ENCODE measurements at places on chromosomes 16 and 17. TPM values are rescaled to one million over a fixed set of nuclear protein-coding genes. Genes with fewer than 3 reads are reported as not detected.
A peak's percentile ranks its signal among the peaks of the same experiment; 100 is the strongest.

- peaks cover 1% of the 10 kb centered on the region for H3K36me3 ChIP-seq
- H3K27ac ChIP-seq, result no peak overlapping the region
- DNase-seq, result no peak
Observed at GRCh38 chr16:75288596-75289120, 37.2 kb upstream of the BCAR1 start.

The ATPAF2 gene
- 12.6 TPM for total RNA-seq

GRCh38 chr17:41733348-41734138, 900 bp downstream of the HAP1 start:
- H3K27me3 ChIP-seq, result peaks cover 57% of the 10 kb centered on the region
- DNase-seq, result no peak
- H3K4me1 ChIP-seq, result no peaks in the 10 kb centered on the region

GRCh38 chr17:69669441-69670178, 255.1 kb downstream of the MAP2K6 start:
- no peak overlapping the region for H3K27ac ChIP-seq
- H3K27me3 ChIP-seq, result no peaks in the 10 kb centered on the region
- no peaks in the 10 kb centered on the region for H3K36me3 ChIP-seq
- H3K4me3 ChIP-seq, result no peak overlapping the region

DNA sequence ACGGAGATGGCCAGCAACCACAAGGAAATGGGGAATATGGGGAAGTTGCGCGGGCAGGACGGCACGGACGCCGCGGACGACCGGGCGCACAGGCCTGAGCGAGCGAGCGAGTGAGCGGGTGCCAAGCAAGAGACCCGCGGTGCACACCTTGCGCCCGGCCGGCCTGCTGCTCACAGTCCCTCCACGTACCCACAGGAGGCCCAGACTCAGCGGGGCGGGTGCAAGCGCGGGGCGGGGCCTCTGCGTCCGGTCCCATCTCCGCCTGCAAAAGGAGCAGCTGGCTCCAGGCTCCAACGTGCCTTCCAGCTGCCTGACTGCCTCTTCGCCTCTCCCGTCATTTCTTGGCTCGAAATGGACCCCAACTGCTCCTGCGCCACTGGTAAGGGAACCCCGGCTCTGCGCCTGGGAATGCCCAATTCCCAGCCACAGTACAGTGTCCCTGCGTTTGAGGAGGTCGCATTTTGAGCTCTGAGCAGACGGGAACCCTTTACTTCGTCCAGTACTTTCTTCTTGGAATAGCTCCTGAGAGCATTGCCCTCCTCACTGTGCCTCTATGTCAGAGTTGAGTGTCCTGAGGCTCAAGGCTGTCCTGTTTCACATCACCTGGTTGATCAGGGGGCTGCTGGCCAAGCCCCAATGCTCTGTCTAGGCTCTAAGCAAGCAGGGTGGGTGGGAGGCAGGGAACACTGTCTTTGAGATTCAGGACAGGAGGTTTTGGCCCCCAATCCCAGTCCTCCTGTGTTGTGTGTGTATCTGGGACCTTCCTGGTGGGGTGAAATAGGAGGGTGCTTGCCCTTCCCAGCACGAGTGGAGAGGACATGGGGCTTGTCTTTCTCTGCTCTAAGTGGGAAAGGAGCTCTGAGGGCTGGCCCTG, 8.1 kb upstream of the MT1E start:
- H3K36me3 ChIP-seq, result no peaks in the 10 kb centered on the region
- peaks cover 18% of the 10 kb centered on the region for H3K4me1 ChIP-seq
- no peaks in the 10 kb centered on the region for H3K27me3 ChIP-seq
- peak overlapping the region; percentile 77 for H3K27ac ChIP-seq

Data from fibroblast of lung (primary cell).